ENCODE measurements at places on chromosomes 3 and 15. TPM values are rescaled to one million over a fixed set of nuclear protein-coding genes. Genes with fewer than 3 reads are reported as not detected.

Gene PML
- 12.4 TPM for total RNA-seq

Gene RFX7
- 4.2 TPM for total RNA-seq

- no peak for DNase-seq
Measured at GRCh38 chr3:16401273-16401672, 112.2 kb downstream of the RFTN1 start.

GRCh38 chr15:57647791-57648130, 56.1 kb downstream of the MYZAP start:
- DNase-seq, result no peak

DNA sequence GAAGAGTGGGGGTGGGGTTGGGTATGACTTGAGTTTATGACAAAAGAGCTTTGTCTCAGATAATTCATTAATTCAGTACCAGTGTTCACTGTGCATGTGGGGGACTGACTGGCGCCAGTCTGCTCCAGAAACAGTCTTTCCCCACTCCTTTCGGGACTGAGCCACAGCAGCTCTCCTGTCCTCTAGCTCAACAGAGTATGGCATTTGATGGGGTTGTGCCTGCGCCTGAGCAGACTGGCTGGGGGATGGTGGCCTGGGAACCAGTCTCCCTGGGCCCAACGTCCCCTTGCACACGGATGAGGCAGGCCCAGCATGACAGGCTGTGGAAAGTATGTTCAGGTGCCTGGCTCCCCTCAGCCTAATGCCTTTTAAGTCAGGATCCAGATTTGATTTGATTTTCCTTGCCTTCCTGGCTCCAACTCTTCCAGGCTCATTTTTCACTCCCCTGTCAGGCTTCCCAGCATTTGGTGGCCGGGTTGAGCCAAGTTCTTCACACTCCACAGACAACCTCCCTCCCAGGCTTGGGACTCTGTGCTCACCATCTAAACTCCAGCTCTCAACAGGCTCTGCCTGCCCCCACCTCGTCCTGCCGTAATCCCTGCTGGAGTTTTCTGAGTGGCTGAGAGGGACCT, 105.0 kb downstream of the MYLK start:
- no peak for DNase-seq

Gene CCR8
- total RNA-seq, result not detected

DNA sequence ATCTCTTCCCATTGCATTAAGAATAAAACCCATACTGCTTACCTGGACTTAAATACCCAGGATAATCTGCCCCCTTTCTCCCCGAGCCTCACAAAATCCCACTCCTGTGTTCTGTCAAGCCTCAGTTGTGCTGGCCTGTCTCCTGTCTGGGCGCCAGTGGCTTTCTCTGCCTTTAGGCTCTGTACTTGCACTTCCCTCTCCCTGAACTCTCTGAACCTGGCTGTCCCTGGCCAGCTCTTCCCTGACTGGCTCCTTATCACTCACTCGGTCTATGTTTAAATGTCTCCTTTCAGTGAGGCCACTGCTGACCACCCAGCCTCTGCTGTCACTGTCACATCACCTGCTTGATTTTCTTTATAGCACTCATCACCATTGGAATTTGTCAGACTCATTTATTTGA, 382.7 kb upstream of the PPP2R3A start:
- DNase-seq, result no peak

DNA sequence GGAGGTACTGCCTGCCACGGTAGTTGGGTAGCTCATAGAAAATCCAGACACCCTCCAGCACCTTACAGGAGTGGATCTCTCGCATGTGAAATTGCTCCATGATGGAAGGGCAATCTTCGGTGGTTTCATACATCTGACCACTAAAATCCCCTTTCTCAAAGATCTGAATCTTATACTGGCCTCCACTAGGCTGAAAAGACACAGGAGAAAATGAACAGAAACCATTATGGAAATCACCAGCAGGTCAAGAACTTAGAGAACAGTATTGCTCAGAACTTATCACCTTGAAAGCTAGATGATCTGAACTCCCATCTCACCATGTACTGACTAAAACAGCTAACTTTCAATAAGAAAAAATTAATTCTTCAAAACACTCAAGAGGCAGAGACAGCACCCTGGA, 5.4 kb downstream of the CRYGS start:
- DNase-seq, result no peak

Gene TMEM45A
- total RNA-seq, result 36.0 TPM

DNA sequence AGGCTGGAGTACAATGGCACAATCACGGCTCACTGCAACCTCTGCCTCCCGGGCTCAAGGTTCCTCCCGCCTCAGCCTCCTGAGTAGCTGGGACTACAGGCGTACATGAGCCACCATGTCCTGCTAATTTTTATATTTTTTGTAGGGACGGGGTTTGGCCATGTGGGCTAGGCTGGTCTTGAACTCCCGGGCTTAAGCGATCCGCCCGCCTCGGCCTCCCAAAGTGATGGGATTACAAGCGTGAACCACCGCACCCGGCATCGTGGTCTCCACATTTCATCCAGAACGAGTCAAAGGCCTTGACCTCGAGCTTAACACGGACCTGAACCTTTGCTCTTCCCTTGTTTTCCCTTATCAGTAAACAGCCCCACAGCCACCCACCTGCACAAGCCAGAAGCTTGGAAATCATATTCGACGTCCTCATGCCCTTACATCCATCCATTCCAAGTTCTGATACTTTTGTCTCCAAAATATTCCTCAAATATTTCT, 1.4 kb upstream of the PTPN23 start:
- no peak for DNase-seq

DNA sequence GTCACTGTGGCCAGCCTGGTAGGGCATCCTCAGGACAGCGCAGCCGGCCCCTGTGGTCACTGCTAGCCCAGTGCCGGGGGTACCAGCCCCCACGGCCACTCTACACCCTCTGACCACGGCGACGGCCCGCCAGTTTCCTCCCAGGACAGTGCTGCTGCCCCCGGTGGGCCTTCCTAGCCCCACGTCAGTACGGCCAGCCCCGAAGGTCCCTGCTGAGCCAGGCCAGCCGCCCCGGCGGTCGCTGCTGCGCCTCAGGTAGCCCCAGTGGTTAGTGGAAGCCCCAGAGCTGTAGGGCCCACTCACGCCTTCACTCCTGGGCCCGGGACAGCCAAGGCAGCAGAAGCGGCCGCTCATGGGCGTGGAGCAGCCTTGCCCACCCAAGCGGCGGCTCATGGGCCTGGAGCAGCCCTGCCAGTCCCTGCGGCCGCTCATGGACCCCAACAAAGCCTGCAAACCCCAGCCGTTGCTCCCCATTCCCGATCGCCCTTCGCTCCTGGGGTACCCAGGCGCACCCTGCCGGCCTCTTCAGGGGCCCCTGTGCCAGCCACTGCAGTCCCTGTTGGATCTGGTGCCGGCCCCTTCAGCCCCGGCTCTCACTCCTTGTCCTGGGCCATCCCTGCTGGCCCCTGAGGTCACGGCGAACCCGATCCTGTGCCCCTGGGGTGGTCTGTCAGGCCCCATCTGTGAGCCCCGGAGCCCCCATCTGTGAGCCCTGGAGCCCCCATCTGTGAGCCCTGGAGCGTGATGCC, 9.5 kb upstream of the ROPN1B start:
- no peak for DNase-seq

DNA sequence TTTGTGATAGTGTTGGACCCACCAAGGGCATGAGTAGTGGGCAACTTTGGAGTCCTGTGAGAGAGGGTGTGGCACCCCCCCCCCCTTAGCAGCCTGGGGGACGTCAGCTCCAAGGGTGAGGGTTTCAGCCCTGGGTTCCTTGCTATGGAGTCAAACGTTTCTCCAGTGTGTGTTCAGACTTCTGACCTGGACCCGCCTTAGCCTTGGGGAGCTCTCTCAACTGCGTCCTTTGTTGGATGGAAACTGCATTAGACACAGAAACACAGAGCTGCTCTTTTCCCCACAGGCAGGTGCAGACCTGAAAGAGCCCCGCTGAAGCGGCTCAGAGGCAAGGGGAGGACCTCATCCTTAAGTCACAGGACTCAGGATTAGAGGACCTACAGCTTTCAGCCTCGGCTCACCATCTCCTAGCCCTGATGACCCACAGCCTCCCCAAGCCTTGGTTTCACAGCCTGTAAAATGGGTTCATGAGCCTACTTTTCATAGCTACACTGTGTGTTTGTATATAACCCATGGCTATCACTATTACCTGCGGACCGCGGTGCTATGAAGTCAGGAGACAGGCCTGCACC, 19.9 kb downstream of the ZNF710 start:
- DNase-seq, result no peak

Gene CAND2
- 0.84 TPM for total RNA-seq
